ENCODE measurements at places on chromosomes 11 and 22.

GRCh38 chr22:30047364-30047738 is 32.9 kb upstream of the HORMAD2 start:
- DNase-seq: no peak

DNA sequence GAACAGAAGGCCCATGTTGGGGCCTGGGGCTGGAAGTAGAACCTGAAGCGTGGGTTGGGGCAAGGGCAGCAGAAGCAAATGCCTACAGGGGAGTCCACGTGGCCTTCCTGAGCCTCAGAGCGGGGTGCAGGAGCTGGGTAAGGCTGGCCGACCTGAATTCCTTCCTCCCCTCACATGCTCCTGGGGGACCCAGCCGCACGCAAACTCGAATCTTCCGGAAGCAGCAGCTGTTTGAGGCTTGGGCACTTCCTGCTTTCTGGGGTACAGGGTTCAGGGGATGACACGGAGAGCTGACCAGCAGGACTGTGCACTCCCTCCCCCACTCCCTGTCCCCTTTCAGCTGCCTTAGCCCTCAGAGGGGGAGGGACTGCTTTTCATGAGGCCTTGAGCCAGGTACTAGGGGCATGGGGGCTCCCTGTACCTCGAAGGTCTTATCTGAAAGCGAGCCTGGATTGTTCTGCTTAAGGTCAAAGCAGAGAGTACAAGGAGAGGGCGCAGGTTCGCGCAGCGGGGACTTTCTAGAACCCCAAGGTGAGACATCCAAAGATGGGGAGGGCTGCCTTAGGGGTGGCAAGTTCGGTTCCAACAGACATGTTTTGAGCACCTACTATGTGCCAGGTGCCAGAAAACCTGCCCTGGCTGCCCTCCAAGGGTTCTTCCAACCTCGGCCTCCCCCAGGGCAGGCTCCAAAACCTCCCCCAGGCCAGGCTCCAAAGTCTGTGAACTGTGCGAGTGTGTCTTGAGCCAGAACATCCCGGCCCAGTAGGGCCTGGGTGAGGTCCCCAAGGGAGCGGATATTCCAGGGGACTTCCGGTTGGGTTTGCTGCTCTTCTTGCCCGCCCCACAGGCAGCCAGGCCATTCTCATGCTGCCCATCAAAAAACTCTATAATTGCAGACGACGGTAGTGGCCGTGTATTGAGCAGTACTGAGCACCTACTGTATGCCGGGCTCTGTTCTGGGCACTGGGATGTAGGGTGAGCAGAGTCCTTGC is 1.7 kb downstream of the NCF4 start:
- DNase-seq: no peak

- no peak for DNase-seq
These were observed 107.7 kb downstream of the CADM1 start for GRCh38 chr11:115396533-115396932.

DNA sequence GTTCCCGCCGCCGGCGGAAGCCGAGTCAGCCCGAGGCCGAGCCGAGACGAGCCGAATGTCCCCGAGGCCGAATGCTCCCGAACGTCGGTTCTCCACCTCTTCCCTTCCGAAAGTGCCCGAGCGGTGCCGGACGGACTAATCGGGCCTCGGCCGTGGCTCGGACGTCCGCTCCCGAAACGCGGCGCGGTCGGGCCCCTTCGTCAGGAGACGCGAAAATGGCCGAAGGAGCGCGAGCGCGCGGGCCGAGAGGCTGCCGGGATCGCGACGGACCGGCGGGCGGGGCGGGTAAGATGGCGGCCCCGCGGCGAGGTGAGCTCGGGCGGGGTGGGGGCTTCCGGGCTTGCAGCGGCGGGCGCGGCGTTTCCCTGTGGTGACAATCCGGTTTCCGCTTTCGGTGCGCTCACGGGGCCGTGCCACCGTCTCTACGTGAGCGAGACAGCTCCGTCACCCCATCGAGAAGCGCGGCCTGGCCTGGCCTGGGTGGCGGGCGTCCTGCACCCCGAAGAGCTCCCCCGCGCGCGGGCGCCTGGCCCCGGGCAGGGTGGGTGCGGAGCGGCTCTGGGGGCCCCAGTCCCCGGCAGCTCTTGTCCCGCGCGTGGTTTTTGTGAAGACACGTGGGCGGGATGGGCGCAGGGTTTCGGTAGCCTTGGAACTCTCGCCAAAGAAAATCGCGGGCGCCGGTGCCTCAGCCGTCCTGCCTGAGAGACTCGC is at the start of gene TMEM80:
Gene TMEM80 (plus strand): TSS at position 279 of the 711 bp plus-strand sequence. CDS start 12 bp downstream, at position 291.
- peak; percentile 99 for DNase-seq

DNA sequence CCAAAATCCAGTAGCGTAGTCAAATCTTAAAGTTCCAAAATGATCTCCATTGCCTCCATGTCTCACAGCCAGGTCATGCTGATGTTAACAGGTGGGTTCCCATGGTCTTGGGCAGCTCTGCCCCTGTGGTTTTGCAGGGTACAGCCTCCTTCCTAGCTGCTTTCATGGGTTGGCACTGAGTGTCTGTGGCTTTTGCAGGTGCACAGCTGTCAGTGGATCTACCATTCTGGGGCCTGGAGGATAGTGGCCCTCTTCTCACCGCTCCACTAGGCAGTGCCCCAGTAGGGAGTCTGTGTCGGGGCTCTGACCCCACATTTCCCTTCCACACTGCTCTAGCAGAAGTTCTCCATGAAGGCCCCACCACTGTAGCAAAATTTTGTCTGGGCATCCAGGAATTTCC is 132.8 kb downstream of the KCNC1 start:
- DNase-seq: no peak
